Right renal cortex interstitium (tissue), 3 donors: ENCODE measurements at places on chromosomes 5 and 9.

- no peak for DNase-seq
Measured at GRCh38 chr9:131260751-131261452, 15.4 kb downstream of the FAM78A start.

DNA sequence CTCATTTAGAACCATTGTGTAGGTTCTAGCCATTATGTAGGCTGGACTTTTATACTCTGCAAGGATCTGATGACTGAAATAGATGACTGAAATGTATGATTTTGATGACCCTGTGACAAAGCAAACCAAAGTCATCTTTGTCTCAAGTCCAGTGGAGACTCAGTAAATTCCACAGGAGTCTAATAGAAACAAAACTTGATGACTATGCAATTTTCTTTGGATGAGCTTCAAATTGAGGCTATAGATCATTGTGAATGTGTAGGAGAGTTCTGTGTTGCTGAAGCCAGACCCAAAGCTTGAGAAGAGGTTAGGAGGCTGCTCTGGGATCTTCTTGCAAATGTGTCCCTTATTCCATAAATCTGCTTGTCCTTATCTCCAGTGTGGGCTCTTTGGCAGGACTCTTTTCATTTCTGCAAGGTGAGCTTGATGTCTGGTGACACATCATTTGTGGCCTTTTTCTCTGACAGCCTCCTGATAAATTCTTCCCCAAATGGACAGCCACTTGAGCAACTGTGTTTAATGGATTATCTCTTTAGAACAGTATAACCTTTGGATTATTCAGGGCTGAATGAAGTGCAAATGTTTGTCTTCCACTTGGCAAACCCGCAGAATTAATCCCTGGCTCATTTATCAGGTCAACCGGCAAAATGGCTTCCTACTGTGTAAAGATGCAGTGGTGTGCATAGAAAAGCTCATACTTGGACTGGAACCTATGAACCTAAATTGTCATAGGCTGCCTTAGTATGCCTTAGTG, 235.1 kb upstream of the ANKH start:
- DNase-seq, result no peak

DNA sequence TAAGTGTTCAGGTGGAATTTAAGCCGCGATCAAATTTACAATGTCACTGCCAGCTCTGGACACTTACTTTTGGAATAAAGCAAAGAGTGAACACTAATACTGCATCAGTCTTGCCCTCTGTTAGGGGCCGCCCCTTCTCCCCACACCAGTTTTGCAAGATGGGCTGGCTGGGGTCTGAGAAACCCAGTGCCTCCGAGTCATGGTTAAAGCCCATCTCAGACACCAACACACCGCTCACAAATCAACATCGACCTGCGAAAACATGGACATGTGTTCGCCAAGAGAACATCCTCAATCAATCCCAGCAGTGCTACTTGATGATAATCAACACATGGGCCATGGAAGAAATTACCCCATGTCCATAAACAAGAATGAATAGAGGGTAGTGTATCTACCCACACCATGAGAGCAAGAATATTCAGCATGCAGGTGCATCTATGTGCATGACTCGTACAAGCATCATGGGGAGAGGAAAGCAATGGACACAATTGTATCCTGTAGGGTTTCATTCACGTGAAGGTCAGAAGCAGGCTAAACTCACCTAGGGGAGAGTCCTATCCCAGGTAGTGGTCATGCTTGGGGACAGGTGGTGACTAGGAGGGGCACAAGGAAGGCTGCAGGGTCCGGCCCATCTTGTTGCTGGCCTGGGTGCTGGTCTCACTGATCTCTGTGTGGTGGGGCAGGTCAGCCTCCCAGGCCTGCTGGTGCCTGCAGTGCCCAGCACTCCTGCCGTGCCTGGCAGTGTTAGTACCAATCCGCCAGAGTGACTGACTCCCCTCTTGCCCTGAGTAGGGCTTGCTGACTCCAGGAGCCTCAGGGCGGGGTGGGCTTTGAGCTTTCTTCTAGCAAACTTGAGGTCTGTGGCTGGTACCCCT, 5.0 kb downstream of the S1PR3 start:
- DNase-seq, result no peak

GRCh38 chr9:134619448-134619982, 22.1 kb upstream of the COL5A1 start:
- no peak for DNase-seq

DNA sequence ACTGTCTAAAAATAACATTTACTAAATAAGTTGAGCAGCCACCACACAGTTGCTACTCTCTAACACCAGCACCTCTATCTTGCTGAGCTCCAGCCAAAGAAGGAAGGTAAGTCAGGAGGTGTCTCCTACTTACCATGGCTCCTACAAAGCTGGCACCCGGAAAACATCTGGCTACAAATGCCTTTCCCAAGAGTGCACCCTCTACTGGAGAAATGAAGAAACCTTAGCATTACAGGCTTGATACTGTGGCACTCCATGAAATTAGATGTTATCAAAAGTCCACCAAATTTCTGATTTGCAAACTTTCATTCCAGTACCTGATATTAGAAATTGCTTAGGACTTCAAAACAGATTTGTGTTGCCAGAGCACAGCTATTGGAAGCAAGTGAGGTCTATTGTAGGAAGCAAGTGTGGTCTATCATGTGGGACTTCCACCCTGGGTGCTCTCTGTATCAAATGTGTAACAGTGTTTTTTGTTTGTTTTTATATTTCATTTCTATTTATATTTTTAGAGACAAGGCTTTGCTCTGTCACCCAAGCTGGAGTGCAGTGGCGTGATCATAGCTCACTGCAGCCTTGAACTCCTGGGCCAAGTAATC, 25.7 kb upstream of the RFK start:
- no peak for DNase-seq

GRCh38 chr5:54859316-54859715, 126.1 kb downstream of the ESM1 start:
- no peak for DNase-seq

- DNase-seq, result no peak
Measured at GRCh38 chr5:81949462-81949861, 22.4 kb upstream of the ATG10 start.

DNA sequence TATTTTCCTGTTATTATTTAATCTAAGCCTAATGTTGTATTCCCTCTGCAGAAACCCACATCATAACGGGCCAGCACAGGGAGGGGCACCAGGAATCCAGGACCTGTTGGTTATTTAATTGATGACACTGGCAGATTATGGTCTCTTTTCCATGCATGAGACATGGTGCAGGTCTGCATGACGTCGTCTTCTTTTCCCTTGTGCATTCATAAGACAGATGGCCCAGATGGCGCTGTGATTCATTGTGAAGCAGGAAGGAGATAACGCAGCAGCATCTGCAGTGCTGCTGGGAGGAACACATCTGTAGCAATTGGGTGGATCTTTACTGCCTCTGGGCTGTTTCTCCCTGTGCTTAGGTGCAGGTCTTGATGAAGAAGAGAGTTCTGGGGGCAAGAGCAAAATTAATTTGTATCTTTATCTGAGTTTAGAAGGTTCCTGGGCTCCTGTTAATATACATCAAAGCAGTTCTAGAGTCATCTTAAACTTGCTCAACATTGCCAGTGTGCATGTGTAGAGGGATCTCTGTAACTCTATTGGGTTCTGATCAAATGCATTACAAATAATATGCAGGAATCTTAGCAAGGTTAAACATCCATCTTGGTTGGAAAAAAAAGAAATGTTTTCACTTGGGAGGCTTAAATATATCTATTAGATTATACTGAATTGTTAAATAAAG, 176.1 kb downstream of the PCSK1 start:
- DNase-seq, result no peak

DNA sequence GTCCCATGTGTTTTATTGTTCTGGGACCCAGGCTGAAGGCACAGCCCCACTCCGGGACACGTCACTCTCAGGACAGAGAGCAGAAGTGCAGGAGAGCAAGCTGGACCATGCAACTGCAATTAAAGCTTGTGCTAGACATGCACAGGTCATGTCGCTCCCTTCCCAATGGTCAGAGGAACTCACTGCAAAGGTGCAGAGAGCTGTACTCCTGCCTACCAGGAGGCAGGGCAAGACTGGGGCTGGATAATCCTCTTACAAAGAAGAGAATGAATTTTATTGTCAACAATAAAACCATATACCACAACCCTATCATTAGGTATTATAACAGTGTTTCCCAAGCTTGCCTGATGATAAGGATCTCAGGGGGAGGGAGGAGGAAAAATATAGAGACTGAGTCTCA, 74.0 kb upstream of the NEK6 start:
- no peak for DNase-seq

- DNase-seq, result no peak
Measured at GRCh38 chr5:6827526-6828219, 114.4 kb downstream of the TENT4A start.

DNA sequence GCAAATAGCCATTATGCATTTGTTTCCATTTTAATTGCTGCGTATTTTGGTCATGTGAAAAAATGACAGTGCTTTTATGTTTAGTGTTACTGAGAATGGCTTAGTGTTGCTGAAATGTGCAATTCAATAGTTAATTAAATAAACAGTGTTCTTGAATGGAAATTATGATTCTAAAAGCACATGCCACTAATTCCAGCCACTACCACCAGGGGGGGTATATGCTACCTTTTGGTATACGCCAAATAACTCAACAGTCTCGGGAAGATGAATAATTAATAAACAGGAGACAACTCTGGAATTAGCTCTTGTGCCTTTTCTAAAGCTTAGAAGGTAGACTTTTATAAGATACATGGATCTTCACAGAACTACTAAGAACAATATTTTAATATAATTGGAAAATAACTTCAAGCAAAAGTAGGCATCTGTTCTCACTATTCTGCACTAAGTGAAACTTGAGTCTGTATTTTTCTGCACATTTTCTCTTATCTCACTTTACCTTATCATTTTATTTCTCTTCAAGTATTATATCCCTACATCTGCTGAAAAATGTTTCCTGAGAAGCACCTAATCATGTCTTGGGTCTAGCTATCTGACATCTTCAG, 83.5 kb upstream of the MINAR2 start:
- no peak for DNase-seq

- DNase-seq, result no peak
Measured at GRCh38 chr9:104961238-104961637, 33.3 kb upstream of the ABCA1 start.

DNA sequence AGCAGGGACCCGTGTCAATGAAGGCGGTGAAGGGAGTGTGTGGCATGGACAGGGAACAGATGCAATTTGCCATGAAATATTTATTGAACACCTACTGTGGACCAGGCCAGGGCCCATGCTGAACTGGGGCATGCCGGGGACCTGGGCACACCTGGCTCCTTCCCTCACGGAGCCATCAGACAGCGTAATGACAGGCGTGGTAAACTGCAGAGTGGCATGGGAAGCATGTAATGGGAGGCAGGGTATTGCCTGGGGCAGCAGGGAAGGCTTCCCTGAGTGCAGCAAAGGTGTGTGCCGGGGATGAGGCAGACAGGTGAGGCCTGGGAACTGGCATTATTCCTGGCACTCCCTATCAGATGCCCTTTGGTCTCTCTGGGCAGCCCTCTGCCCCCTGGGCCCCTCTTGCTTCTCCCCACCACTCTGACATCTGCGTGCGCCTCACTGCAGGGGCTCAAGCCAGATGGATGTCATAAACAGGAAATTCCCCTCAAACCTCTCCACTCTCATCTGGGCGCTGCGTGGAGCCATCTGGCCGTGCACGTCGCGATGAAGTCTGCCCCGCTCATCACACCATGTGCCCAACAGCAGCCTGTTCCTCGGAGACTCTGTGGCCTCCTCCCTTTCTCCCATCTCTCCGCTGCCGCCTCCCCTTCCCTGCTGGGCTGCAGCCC, 67.6 kb downstream of the HMCN2 start:
- no peak for DNase-seq
